Amygdala (tissue), 56 donors: ENCODE measurements at places on chromosomes 2 and 18.

DNA sequence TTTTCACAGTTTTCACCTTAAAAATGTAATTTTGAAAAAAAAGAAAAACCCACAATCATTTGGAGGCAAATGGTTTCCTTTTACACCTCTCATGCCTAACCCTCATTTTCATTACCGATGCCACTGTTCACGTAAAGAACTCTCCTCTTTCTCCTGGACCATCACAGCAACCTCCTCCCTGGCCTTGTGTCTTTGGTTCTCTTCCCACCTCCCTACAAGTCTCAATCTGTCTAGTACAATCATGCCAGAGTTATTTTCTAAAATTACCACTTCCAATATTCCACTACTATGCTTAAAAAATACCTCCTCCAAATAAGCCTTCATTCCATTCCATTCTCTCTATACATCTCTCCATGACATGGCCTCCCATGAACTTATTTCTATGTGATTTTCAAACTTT, 77.9 kb upstream of the RIT2 start:
- DNase-seq = no peak

DNA sequence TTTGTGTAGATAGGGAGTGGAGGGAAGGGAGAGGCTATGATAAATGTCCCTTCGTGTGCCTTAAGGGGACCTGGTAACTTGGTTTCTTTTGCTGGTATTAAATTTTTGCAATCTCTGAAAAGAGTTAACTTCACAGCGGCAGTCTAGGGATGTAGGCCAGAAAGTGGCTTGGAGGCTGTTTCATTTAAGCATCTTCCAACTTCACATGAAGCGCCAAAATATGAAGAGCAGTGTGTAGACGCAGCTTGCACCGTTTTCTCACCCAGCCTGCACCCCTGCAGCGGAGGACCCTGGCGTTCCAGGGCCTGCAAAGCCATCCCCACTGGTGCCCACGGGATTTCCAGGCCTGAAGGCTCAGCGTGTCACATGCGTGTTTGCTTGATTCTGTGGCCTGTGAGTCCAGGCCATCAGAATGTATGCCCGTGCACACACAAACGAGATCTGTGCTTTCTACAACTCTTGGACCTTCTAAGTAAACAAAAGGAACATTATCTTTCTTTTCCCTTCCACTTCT, 87.2 kb upstream of the EPB41L3 start:
- no peak for DNase-seq

- no peak for DNase-seq
These were observed 235.8 kb downstream of the EN1 start for GRCh38 chr2:118611691-118612090.

DNA sequence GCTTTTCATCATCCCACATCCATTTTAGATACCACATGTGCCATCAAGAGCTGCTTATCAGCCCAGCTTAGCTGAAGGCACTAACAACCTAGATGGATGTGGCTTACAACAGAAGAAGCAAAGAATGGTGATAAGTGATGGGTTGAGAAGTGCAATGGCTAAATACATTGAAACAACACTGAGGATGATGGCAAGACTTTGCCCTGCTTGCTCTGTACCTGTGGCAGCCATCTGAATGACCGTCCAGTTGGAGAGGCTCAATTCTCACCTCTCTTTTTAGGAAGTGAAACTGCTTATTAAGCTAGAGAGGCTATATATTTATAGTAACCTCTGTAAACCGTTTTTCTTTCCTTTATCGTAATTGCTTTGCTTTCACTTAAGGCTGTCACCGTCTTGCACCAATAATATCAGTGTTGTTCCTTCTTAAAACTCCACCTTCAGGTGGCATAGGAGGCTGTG, 5.7 kb downstream of the GPATCH11 start:
- no peak for DNase-seq

- DNase-seq = no peak
These were observed 314.1 kb downstream of the STK39 start for GRCh38 chr2:167933097-167933814.

- DNase-seq = no peak
These were observed 158.1 kb upstream of the SLC39A10 start for GRCh38 chr2:195498839-195499490.

DNA sequence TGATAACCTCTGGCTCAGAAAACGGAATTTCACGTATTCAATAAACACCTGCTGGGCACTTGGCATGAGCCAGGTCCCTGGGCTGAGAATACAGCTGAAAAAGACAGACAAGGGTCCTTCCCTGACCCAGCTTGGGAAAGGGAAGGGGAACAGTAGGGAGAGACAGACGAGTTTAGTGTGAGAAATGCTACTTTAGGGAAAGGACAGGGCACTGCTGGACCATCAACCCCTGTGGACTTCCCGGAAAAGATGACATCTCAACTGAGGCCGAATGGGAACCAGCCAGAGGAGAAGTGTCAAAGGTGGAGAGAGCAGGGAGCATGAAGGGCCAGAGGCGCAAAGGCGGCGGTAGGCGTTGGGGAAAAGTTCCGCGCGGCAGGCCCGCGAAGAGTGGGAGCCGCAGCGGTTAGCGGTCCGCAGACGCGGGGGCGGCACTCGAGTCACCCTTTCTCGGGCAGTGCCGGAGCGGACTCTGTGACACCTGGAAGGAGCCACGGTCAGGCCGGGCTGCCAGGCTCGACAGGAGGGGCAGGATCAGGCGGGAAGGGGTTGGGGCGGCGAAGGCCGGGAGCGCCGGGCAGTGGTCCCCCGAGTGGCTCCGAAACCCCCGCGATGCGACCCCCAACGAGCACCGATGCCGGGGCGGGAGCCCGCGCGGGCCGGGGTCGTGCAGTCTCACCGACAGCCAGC, 519 bp downstream of the TEX261 start:
- DNase-seq = no peak

DNA sequence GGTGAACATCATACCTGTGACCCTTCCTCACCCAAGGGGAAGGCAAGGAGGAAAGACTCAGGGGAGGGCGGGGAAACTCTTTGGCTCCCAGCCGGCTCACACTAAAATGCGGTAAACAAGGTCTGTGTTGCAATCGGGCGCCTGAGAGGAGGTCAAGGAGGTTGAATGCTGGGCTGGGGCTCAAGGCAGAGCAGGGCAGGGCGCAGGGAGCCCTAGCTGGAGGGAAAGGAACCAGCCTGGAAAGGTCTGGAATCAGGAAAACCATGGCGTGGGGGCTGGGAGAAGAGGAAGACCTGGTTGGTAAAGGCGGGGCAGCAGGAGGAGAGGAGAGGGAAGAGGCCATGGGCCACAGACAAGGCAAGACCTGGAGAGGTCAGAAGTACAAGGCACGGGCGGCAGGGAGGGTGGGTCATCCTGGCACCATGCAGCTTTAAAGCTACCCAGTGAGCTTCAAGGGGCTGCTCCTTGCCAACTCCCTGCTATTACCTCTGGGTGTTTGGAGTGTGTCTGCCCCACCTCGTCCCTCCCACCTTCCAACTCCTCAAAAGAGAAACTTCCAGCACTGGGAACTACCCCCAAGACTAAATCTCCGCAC, 4.8 kb upstream of the TMEM37 start:
- no peak for DNase-seq

- no peak for DNase-seq
These were observed 35.3 kb downstream of the LRRFIP1 start for GRCh38 chr2:237662671-237663093.
